ENCODE measurements at places on chromosomes 1 and 21.

DNA sequence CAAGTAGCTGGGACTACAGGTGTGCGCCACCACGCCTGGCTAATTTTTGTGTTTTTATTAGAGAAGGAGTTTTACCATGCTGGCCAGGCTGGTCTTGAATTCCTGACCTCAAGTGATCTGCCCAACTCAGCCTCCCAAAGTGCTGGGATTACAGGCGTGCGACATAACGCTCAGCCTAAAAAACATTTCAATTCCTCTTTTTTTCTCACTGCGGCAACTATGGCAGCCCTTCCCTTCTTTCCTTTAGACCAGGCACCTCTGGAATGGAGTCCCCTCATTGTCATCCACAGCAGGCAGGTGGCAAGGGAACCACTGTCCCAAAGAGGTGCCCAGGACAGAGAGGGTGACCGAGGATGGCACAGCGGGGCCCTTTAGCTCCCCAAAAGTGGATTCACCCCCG lies 14.1 kb downstream of the CEP104 start:
- DNase-seq, result no peak

DNA sequence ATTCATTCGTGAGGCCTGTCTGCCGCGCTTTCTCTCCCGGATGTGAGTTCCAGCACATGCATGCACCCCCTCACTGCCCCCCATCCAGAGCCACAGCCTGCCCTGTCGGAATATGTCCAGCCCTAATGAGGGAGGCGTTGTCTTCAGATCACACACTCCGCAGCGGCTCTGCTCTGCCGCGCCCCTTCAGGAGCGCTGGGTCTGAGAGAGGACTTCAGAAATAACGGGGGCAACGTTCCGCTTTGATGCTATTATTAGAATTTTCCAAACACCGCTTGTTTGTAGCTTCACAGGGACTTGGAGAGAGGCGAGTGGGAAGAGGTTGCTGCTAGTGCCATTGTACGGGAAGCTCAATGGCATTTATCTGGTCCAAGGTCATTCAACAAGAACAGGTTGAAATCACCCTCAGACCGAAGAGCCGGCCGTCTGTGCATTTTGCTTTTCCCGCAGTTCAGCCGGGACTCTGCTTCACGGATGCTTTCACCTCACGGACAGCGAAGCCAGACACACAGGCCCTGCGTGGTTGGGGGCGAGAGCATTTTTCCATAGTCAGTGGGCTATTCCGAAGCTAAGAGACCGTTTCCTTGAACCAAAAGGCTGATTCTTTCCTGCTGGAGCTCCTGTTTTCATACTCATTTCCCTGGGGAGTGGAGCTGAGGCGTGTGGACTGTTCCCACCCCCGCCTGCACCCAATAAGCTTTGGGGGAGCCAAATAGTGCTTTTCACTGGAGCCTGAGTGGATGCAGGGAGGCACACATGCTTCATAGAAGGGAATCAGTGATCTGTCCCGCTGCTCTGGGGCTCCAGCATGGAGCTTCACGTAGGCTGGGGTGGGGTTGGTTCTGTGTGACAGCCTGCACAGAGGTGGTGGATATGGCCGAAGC lies 69.7 kb downstream of the GALNT2 start:
- no peak for DNase-seq

GRCh38 chr1:17167041-17167785 lies 37.7 kb upstream of the PADI1 start:
- no peak for DNase-seq

GRCh38 chr1:57319165-57319564 lies 104.7 kb downstream of the DAB1 start:
- no peak for DNase-seq

DNA sequence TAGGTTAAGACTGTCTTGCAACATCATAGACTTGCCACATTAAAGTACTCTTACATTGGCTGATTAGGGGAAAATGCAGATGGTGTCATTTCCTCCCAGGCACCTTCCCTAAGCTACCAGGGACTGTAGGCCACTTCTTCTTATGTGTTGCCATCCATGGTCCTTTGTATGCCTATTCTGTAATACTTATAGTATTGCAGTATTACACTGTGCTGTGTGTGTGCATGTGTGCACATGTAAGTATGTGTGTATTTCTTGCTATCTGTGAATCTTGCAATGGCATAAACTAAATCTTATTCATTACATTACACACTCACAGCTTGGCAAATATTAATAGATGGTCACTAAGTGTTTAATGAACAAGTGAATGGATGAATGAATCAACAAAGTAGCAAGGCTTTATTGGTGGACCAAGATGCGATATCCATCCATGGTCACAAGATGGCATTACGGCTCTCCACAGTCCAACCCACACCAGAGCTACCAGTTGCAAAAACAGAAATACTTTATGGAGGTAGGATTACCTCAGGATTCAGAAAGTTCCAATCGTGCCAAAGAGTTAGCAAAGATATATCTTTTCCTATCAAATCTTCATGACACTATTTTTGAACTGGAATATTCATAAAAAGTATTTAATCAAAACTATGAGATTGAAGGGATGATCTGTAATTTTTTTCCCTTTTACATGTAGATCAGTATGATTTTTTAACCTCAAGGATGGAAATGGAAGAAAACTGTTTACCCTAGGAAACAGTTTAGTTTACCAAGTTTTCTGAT lies 160.2 kb downstream of the DENND1B start:
- peak; percentile 24 for DNase-seq

DNA sequence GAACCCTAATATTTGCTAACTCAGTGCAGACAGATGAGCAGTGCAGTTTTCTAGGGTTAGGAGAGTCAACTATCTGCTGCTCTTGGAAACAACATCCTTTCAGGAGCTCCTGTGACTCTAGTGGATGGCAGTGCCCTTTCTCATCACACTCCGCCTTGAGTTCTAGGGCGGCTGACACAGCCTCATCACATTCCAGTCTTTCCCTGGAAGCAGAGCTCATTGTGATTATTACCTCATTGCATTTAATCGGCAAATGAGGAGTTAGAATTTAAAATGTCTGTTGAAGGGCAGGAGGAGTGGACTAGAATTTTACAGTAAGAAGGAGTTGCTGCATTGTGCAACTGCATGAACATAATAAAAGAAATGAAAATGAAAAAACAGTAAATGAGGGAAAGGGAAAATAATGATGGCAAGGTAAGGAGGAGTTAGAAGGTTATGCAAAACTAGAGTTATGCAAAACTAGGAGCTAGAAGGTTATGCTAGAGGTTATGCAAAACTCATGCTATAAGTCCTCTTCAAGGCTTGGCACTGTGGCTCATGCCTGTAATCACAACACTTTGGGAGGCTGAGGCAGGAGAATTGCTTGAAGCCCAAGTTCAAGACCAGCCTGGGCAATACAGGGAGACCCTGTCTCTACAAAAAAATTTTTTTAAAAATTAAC lies 6.9 kb upstream of the PTGFRN start:
- no peak for DNase-seq

DNA sequence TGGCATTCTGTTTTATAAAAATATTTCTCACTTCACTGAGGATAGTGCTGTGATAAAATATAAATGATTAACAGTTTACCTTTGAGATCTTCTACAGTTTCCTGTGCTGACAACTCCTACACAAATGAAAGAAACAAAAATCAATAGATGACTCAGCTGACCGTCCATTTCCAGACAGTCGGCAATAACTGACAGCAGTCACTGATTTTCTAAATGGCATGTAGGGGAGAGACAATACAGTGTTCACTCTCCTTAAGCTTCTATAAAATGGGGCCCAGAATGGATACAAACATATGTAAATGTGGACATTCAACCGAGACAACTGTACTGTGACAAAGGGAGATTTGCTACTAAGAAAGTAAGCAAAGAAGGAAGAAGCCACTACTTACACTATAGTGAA lies 34.3 kb downstream of the PCNX2 start:
- no peak for DNase-seq

- DNase-seq, result no peak
Measured at GRCh38 chr1:43313771-43314170, 13.0 kb downstream of the TIE1 start.

DNA sequence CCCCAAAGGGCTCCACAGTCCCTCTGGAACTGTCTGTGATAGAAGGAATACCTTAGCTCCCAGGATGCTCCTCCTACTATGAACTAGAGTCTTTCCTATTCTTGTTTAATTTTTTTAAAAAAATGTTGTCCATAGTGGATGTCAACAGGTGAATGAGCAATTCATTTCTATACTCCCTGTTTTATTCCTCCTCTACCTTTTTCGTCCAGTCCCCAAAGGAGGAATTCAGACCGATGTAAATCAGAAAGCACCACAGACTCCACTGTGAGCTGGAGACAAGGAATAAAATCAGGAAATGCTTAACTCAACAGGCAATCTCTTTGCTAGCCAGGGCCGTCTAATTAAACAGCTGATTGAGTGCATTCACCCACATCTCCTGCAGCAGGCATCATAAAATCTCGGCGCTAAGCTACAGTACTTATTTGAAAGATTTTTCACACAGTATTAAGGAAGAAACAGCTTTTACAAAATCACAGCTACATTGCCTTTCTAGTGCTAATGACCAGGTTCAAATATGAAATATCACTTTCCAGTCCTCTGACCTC lies 381.6 kb downstream of the SIPA1L2 start:
- no peak for DNase-seq

DNA sequence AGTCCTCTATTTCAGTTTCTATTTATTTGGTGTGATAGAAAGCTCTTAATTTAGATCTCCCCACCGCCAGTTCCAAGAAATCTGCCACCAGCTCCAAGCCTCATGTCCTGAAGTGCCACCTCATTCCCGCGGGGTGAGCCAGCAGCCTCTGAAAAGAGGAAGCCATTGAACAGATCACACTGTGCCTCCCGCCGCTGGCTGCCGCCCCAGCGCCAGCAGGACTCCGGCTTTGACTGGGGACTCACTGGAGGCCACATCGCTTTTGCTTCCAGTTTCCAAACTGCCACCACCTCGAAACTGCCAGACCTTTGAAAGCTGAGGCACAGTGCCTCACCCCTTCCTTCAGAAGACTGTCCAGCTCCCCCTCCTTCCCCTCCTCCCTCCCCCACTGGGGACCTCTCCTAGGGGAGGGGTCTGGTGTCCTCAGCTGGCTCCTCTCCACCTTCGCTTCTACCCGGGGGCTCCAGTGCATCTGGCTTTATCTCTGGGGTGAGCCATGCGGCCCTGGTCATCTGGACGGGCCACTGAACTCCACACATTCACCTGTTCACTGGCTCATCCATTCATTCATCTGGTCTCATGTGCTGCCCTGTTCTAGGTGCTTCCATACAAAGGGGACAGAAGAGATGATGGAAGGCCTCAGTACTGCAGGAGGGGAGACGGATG lies 58.9 kb downstream of the VPS26C start:
- peak; percentile 60 for DNase-seq

DNA sequence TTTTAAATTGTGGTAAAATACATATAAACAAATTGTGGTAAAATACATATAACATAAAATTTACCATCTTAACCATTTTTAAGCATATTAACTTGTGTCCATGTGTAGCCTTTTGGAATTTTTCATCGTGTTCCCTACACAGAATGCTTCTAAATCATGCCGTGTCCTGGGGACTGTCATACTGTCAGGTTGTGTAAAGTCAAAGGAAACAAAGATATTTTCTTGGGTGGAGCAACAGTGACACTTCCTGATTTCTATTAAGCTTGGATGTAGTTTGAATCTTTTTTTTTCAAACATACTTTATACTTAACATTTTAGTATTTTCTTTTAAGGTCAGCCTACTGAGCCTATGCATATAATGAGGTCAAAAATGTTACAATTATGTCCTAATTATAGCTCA lies 32.3 kb downstream of the DOP1B start:
- no peak for DNase-seq

DNA sequence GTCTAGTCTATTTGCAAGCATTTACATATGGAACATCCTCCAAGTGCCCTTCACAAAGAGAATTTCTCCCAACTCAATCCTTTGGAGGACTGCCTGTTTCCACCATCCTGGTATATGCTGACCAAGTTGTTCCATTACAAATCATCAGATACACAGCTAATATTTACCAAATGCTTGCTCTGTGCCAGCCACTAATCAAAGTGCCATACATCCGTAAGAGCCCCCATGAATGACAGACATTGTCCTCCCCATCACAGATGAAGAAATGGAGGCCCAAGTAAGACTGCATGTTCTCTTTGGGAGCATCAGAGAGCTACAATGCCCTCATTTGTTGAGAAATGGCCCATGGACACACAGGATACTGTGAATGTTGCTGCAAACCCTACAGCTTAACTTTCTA lies 130.0 kb upstream of the BACE2 start:
- DNase-seq, result no peak

GRCh38 chr21:36166705-36167104 lies 10.1 kb downstream of the DOP1B start:
- no peak for DNase-seq

DNA sequence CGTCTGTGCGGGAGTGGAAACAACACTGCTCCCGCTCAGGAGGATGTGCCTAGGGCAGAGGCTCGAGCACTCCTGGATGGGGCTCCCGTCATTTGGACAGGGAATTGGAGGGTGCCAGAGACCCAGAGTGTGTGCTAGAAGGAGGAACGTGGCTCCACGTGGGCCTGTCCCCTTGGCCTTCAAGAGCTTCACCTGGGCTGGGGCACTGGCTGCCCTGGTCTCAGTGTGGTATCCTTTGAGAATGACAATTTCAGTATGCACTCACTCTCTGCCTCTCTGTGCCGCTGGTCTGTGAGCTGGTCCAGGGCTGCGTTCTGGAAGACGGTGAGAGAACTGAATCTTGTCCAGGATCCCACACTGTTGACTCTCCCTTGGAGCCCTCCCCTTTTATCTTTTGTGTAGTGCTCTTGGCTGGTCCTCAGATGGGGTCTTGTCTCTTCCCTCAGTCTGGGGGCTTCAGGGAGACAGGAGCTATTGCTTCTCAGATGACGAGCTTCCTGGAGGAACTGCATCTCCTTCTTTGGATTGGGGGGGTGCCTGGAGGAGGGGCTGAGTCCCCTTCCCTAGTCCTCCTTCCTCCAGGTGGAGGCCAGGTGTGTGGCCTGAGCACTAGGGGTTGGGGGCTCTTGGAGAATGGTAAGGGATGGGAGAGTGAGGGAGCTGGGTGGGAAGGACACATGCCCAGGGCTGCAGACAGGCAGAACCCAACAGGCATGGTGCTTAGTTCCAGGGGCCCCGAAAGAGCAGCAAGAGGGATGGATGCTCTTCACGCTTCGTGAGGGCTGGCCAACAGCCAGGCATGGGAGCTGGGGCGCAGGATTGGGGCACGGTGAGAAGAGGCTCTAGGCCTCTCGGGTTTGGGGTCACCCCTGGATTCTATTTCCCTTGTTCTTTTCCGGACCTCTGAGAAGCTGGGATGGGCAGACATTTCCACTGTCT lies 14.8 kb upstream of the ETV3L start:
- DNase-seq, result no peak
